ENCODE measurements at places on chromosomes 3 and 15.

- DNase-seq, result no peak
Observed at GRCh38 chr15:35784745-35785144, 238.8 kb upstream of the DPH6 start.

DNA sequence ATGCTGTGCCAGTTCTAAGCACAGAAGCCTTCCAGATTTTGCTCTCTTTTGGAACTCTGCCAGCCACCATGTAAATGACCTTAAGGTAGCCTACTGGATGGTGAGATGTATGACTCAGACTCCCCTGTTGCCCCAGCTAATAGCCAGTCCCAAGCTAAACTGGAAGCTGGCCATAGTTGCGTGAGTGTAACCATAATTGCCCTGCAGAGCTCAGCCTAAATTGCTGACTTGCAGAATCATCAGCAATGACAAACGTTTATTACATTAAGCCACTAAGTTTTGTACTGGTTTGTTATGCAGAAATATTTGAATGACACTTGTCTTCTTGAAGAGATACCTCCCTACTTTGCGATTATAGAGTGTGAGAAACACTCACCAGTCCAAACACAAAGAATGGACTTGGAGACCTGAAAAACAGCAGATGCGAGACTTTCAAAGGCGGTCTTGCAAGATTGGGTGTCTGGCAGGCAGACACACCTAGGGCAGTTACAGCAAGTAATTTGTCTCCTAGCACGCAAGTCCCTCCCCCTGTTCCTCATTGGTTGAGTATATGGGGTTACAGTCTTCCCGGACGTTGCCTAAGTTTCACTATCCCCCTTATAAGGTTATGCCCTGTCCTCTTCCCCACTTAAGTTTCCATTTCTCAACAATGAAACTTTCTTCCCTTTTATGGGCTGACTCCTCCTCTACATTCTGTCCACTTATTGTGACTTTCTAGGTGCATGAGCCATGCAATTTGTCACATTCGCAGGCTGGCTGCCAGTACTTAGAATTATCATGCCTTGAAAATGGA, 83.6 kb upstream of the XCR1 start:
- DNase-seq, result no peak

DNA sequence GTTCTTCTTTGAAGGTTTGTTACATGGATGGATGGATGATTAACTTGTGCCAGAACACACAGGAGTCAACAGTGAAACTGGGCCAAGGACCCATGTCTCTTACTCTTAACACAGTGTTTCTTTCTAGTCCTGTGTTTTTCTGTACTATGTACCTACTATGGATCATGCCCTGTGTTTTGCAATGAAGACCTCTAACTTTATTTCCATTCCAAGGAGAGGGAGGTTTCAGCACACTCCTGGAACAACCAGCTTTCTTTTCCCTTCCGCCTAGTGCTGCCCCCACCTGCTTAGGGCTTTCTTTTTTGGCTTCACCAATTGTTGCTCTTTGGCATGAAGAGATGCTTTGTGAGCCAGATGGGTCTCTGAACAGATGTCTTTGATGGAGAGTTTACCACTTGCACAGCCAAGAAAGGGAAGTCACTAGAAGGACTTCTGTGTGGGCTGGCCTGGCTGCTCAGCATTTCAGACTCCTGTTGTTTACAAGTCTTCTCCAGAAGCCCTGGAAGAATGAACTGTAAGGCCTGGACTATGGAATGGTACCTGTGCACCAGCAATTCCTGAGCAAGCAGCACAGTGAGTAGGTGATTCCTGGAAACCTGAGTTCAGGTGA, 44.5 kb downstream of the SNAPC5 start:
- no peak for DNase-seq

DNA sequence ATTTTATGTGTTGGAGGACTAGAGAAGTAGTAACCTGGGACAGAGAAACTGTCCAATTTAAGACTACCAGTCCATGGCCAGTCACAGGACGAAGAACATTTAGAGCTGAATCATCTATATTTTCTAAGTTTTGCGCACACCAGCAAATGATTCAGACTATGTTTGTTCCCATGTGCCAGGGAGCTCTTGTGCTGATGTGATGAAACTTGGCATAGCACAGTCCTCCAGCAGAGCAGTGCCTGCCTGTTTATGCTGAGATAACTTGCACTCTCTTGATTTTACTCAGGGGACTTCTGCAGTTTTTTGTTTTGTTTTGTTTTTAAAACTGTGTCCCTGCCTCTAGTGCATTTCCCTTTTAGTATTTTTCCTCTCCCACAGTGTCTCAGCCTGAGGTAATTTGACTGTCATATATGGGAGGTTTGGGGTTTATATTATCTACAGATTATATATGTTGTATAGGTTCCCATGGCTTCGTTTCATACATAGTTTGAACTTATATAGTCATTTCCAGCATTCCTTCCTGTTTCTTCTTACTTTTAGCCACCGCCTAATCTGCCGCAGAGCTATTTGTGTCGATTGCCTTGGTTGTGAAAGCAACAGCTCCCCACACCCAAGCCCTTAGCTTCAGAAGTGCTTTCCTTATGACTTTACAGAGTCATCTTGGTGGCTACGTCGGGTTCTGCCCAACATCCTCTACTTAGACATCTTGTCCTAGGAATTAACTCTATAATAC, 45.5 kb downstream of the PPM1L start:
- no peak for DNase-seq

DNA sequence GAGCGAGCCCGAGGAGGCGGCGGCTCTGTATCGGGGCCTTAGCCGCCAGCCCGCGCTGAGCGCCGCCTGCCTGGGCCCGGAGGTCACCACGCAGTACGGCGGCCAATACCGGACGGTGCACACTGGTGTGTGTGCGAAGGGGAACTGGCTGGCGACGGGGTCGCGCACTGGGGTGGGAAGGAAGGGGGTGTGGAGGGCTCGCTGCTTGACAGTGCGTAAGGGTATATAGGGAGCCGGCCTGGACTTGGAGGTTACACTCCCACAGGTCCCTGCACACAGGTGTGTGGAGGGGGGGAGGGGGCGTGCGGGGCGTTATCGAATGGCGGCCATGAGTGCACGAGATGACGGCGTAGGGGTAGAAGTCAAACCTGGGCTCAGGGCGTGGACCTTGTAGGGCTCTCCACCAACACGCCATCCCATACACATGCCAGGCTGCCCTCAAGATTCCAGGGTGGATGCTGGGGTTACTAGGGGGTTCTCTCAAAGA, 389 bp downstream of the APEH start:
- no peak for DNase-seq

DNA sequence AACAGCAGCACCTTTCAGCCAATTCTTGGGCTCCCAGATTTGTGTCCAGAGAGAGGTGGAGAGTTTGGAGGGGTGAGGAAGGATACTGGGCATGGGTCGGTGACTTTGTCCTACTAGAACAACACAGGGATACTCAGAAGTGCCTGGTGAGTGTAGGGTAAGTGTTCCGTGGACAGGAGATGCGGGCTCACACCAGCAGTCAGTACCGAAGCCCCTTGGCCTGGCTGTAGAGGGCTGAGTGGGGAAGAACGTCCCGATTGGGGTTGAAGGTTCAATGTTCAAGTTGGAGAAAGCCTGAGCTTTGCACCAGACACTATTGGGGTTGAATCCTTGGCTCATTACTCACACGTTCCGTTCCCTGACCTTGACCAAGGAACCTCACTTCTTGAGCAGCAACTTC, 40.8 kb upstream of the SLC6A11 start:
- DNase-seq, result no peak

DNA sequence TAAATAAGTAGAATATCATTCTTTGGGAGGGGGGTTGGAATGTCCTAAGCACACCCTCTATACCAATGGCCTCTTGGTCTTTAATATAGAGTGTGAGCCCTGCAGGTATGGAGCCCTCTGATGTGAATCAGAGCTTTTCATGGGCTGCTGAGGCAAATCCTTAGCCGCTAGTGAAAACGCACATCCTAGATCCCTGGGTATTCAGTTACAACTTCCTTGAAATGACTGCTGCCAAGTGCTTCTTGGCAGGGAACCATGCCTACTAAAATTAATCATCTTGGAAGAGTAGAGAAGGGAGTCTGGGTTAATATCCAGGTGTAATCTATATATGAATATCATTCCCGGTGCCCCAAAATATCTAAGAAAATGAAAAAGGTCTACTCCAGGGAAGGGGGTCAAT, 109.1 kb downstream of the POLQ start:
- no peak for DNase-seq

DNA sequence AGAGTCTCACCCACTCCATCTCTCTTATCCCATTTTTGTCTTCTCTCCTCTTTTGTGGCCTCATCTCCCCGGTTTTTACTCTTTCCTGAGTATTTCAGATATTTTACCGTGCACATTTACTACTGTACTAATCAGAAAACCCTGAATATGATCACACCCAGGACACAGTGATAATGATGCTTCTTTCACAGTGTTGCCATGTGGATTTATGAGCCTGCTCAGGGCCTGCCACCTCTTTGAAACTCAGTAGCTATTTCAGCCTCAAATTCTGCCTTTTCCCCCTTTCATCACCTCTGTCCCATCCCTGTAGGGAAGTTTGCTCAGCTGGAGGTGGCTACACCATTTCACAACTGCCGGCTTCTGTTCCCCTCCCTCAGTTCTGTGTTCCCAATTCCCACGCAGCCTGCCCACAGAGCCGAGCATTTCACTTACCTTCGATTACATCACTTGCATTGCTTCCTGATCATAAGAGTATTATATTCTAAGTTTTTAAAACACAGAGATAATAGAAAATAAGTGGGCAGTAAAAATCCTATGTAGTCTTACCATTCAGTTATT, 33.2 kb downstream of the ARNT2 start:
- no peak for DNase-seq

GRCh38 chr15:91422797-91423196, 322.7 kb downstream of the SV2B start:
- DNase-seq, result no peak

- no peak for DNase-seq
Observed at GRCh38 chr3:20080956-20081554, 40.8 kb downstream of the KAT2B start.

- no peak for DNase-seq
Observed at GRCh38 chr3:134449277-134449676, 36.5 kb downstream of the ANAPC13 start.

GRCh38 chr15:73344056-73344455, 24.7 kb downstream of the HCN4 start:
- DNase-seq, result no peak

GRCh38 chr3:185479373-185479945, 19.4 kb downstream of the TMEM41A start:
- DNase-seq, result no peak
